ENCODE measurements at places on chromosomes 7 and 10.

DNA sequence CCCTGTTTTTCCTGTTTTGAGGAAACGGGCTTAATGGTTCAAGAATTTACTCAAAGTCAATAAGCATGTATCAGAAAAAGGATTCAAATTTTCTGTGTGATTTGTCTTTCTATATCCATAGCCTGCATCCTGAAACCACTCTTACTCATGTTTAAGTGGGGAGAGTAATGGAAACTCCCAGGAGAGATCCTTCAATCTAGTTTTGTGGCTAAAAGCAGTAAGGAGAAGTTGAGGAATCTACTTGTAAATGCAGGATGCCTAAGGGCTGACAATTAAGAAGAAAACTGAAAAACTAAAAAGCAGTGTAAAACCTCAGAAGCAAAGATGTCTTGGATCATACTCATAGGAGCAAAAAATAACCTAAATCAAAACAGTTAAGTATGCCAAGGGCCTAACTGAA, 68.1 kb upstream of the GRID1 start:
- DNase-seq: no peak

DNA sequence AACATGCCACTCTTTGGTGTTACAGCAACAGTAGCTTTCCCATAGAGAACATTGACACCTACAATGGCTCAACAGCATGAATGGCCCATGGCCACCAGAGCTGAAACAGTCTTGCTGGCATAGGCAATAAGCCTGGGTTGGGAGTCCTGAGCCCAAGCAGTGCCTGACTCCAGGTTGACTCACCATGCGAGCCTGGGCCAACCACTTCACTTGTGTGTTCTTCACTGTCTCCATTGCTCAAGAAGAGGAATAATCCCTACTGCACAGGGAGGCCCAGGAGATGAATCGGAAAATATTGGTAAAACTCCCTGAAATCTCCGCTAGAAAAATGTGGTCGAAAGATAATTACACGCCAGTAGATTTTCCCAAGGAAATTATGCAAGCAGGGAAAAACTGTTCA, 89.2 kb upstream of the INHBA start:
- DNase-seq: no peak

GRCh38 chr7:107262857-107263256, 94.1 kb downstream of the HBP1 start:
- no peak for DNase-seq

DNA sequence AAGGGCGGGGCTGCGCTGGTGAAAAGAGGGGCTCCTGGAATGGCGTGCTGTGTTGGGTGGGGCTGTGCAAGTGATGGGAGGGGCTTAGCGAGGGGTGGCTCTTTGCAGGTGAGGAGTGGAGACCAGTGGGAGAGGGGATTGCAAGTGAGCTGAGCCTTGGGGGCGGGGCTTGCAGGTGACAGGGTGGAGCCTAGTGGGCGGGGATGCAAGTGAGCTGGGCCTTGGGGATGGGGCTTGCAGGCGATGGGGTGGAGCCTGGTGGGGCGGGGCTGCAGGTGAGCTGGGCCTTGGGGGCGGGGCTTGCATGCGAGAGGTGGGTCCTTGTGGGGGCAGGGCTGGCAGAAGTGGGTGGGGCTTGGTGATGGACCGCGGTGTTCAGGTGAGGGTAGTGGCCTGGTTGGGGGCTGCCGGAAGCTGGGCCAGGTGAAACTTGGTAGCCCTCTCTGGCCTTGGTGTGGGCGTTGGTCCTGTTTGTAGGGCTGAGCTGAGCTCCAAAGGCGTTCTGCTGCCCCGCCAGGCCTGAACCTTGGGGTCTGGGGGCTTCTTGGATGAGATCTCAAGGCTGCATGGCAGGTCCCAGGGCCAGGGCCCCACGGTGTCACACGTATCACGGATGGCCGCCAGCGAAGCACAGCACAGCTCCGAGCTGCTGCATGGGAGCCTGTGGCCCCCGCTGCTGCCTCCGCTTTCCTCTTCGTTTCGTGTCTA, 743 bp upstream of the PITRM1 start:
- DNase-seq: no peak

DNA sequence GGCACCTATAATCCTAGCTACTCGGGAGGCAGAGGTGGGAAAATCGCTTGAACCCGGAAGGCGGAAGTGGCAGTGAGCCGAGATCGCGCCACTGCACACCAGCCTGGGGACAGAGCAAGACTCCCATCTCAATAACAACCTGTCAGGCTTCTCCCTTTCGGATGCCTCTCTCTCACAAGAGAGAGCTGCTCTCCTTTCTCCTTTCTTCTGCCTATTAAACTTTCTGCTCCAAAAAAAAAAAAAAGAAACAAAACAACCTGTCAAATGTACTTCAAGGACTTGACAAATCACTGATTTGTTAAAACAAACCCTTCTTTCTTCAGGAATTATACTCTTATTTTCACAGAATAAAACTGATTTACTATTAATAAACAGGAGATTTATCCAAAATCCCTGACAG, 3.6 kb downstream of the PSAP start:
- no peak for DNase-seq

GRCh38 chr7:43880596-43880995, 11.3 kb upstream of the MRPS24 start:
- DNase-seq: no peak

DNA sequence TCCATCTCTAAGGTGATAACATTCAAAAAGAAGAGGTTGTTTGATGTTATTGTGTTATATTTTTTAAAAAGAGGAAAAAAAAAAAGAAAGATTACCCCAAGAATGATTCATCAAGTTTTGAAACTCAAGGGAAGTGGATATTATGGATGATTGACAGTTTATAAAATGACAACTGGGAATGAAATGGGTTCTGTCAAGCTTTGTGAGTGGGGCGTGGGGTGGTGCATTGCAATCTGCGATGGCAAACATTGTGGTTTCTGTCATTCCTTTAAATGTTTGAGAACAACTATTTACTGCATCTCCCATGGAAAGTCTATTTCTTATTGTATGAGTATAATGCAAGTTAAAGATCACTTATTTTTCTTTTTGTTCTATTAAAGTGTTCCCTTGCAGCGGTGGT, 297.0 kb downstream of the CCDC3 start:
- DNase-seq: no peak

GRCh38 chr7:28003408-28003807, 177.2 kb downstream of the JAZF1 start:
- no peak for DNase-seq

- no peak for DNase-seq
These were observed 714.1 kb downstream of the PARD3 start for GRCh38 chr10:34101001-34101400.

- DNase-seq: no peak
These were observed 694.1 kb downstream of the ANKRD7 start for GRCh38 chr7:118918556-118918955.

DNA sequence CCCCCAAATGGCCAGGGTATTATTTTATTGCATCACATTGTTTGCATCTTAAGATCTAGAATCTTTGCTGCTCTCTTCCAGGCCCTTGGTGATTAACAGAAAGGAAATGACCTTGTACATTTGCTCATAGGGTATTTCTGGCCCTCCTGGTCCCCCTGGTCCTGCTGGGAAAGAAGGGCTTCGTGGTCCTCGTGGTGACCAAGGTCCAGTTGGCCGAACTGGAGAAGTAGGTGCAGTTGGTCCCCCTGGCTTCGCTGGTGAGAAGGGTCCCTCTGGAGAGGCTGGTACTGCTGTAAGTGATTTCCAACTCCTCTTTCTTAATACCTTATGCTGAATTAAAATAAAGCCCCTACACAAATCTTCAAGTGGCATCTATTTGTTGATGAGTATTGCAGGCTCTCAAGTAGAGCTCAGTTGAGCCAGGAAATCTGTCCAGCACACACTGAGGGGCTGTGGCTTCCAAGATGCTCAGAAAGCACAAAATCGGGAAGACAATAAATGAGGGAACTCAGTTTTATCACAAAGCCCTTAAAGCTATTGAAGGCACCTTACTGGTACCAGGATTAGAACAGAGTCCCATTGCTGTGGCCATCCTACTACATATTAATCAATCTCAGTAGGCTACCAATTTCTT, 28.2 kb downstream of the COL1A2 start:
- no peak for DNase-seq

DNA sequence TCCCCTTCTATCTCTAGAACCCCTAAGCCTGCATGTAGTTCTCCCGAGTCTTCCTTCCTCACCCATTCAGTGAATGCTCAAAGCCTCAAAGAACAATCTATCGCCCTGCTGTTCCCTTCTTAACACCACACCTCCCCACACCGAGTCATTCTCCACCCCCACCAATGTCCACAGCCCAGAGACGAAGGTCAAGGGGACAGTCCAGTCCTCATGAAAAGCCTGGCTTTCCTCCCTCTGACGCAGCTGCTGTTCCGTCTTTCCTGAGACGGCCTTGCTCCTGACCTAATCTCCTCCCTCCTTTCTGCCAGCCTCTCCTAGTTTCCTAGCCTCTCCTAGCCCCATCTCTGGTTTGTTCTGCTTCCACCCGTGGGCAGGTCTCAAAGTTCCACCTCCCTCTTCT, 9.2 kb downstream of the MOSPD3 start:
- no peak for DNase-seq

DNA sequence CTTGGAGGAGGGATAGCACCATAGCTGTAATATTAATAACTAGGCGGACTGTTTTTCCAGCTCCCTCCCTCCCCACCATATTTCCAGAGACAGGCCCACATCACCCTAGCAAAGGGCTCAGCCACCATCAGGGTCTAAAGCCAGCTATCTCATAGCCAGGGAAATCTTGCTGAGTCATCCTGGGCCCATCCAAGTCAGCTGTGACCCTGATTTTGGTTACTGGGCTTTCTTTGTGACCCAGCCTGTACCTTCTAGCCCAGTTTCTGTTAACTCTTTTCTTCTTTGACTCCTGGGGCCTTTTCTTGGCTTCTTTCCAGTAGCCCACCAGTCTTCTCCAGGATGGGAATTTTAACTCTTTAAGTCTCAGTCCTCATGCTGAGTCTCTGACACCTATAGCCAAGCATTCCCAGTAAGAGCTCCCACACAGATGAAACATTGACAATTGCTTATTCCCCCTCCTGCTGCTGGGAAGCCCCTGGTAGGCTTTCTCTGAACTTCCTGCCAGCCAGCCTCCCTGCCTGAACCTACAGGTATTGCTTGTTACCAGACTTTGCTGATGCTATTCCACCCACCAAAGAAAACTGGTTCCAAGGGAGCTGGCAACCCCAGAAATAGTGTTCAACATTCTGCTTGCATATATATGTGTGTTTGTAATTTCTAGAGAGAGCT, 34.8 kb upstream of the ADO start:
- DNase-seq: no peak

- DNase-seq: no peak
These were observed 13.8 kb downstream of the MRPL32 start for GRCh38 chr7:42945821-42946626.

DNA sequence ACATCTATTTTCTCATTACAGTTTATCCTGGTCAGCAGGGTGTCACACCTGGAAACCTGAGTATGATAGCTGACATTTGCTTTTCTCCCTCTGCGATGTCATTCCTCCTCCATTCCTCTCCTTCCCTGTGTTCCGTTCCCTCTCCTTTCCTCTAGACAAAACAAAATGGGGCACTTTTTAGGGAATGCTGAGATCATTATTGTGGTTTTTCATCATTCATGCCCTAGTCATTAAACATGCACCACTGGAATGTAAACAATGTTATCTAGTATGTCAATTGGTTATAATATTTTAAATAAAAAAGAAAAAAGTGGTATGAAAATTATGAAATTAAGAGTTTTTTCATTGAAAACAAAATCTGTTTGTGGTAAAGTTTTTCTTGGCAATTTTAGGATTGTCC, 132.6 kb downstream of the MAPK8 start:
- DNase-seq: no peak

DNA sequence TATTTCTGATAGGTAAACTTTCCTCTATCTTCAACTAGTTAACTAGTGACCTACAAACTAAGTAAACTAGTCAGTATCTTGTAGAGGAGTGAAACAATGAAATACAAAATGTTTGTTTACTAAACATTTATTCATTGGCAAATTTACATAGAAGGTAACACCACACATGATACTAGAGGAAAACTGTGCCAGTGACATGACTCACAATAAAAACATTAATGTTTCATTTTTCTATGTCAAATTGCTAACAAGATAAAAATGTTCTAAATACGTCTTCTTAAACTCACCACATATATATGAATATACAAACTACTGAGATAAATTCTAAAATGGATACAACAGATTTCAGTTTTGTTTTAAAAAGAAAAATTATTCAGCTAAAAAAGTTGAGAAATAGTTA, 471.3 kb downstream of the PARD3 start:
- DNase-seq: no peak

GRCh38 chr10:43042503-43043341, 34.1 kb upstream of the RET start:
- DNase-seq: no peak

DNA sequence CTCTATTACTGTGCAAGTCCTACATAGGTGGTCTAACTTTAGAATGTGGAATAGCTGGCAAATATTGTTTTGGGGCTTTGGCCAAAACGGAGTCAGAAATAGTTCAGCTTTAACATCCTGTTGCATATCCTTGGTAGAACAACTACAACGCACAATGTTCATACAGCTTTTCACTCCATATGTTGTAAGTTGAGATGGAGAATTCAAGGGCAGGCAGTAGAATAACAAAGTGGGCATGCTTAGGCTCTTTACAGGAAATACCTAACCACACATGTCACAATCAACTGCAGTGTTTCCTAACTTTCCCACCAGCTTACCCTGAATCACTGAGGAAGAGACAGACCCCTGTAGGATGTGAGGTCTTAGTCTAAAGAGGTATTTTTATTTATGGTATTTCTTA, 122.3 kb downstream of the PPP1R3A start:
- no peak for DNase-seq

- DNase-seq: no peak
These were observed 125.3 kb downstream of the RAB11FIP2 start for GRCh38 chr10:117921421-117921820.

GRCh38 chr10:71641986-71642385, 77.6 kb downstream of the C10orf105 start:
- DNase-seq: no peak

DNA sequence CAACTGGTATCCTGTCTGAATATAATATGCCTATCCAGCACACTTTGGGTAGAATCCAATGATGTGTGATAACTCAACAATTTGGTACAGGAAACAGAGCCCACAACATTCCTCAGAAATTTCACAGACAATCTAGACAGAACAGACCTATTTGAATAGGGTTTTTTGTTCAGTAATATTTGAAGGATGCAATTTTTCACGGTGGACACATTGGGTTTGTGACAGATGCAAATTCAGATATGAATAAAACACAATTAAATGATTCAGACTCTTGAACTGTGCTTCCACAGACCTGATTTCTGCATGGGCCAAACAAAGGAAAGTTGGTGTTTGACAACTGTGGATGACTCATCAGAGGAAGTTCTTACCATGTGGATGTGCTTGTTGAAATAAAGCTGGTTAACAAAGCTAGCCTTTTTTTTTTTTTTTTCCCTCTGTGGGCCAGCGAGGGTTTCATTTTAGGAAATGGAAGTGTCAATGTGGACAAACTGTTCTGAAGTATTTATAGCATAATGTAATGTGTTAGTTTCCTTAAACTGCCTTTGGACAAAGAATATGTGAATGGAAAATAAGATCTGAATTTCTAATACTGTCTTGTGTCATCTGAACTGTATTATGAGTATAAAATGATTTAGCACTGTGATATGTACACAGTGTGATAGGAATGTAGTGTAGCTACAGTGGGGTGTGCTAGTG, 43.2 kb upstream of the FAM133B start:
- DNase-seq: no peak

All from T-helper 22 cell (primary cell).